Umbilical cord (tissue), 2 donors: ENCODE measurements at places on chromosomes 2 and 18. TPM values are rescaled to one million over a fixed set of nuclear protein-coding genes. Genes with fewer than 3 reads are reported as not detected.

ANKAR gene
- total RNA-seq = 30.6 TPM

TUBA3E gene
- not detected for total RNA-seq

SLC40A1 gene
- 133 TPM for total RNA-seq

DNA sequence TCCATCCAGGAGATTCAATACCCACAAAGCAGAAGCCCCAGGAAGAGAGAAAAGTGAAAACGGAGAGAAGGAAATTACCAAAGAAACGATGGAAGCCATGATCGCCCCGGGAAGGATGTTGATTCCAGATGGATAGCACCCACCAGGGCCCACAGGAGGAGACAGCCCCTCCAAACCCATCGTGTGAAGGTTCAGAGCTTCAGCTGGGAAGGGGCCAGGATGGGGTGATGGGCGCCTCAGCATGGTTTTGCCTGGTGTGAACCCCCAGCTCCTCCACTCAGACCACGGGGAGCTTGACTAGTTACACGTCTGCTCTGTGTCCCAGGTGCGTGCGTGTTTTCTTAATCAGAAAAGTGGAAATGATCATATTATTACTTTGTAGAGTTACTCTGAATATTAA, 264.5 kb downstream of the EIPR1 start:
- DNase-seq = no peak

SCN7A gene
- total RNA-seq = 2.6 TPM

- no peak for DNase-seq
Measured at GRCh38 chr2:231992888-231993287, 31.4 kb downstream of the DIS3L2 start.

DNA sequence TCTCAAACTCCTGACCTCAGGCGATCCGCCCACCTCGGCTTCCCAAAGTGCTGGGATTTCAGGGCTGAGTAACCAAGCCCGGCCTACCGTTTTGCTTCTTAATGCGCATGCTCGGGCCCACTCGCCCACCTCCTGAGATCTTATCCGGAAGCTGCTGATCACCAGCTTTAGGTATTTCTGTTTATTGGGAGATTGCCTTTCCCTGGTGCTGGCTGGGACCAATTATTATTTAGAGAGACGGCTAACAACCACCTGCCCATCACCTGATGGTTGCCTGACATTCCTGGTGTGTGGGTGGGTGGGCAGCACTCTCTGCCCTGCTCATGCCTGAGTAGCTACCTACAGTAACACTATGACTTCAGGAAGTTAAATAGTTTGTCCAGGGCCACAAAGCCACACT, 56.3 kb upstream of the ZNF532 start:
- no peak for DNase-seq

DNA sequence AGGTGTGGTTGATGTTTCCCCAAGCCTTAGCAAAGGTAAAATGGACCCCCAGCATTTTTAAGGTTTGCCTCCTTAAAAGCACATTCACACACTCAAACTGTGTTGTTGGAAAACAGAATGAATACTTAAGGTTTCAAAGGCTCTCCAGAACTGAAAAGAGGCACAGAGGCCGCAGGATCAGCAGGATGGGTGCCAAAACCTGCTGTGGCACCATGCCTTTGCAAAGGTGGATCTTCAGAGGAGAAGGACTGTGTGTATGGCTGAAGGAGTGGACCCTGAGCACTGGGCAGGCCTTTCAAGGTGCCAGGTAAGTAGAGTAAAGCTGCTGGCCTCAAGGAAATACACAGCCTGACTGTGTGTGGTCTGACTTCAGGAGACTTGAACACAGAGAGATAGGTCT, 127.3 kb downstream of the XRCC5 start:
- no peak for DNase-seq

- no peak for DNase-seq
Measured at GRCh38 chr2:234753701-234754100, 198.1 kb upstream of the SH3BP4 start.

DNA sequence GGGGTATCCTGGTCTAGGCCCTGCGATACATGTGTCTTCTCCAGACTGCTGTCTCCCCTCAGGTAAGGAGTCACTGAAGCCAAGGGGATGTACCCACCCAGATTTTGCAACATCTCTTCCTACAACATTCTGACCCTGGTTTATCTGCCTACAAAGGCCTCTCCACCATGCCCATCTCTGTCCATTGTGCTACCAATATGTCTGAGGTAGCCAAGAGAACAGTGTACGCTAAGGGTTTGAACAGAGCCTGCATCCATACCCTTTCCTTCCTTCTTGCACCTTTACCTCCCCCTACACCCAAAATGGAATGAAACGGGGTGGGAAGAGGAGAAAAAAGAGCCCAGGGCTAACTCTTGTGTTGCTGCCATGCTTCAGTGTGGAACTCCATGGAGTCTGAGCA, 11.9 kb downstream of the ZC3H15 start:
- DNase-seq = no peak

DNA sequence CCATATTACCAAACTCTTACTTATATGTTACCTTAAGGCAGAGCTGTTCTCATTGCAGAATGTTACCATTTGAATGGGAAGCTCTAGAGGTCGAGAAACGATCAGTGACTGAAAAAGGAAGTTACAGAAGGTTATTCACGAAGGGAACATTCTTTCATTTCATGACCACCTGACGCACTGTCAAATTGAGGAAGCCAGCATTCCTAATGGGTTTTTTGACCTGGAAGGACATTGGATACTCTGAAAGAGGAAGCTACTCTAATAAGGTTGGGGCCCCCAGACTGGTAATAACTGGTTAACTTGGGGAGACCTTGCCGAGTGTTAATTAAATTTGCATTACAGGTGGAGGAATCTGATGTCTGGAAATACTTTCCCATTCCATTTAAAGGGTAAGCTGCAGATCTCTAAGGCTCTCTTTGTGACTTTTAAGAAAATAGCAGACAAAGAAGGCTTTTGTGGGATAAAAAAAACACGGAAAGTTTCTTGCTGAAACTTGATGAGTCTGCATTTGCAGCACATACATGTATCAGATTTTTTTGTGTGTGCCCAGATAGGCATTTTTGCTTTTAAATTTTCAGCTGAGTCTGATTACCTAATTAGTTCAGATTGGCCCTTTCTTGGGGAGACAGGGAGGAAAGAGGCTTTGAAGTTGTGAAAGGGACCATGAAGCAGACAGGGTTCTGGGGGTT, 137.1 kb downstream of the LTBP1 start:
- peak; percentile 48 for DNase-seq

GRCh38 chr2:64784168-64785061, 130.7 kb upstream of the SERTAD2 start:
- DNase-seq = no peak
